ENCODE measurements at places on chromosomes 5 and 9. TPM values are rescaled to one million over a fixed set of nuclear protein-coding genes. Genes with fewer than 3 reads are reported as not detected.

PCDHGA7 gene
- 9.6 TPM for total RNA-seq

CDO1 gene
- 3.2 TPM for total RNA-seq

BAAT gene
- total RNA-seq, result 0.17 TPM

GFPT2 gene
- total RNA-seq, result 1.2 TPM

POLE3 gene
- 98.1 TPM for total RNA-seq

DAB2IP gene
- 44.5 TPM for total RNA-seq

IL3 gene
- total RNA-seq, result not detected

FOXE1 gene
- total RNA-seq, result not detected

PCDHGB4 gene
- total RNA-seq, result 2.5 TPM

ASS1 gene
- 14.4 TPM for total RNA-seq

SGCD gene
- total RNA-seq, result 0.22 TPM

WNT8A gene
- not detected for total RNA-seq

RIGI gene
- total RNA-seq, result 7.4 TPM

CCNJL gene
- total RNA-seq, result 7.6 TPM

PCDHGA6 gene
- total RNA-seq, result 21.6 TPM

SLC4A9 gene
- total RNA-seq, result not detected

ANGPTL2 gene
- total RNA-seq, result 4.4 TPM

CA9 gene
- total RNA-seq, result 0.32 TPM

PCDHB7 gene
- total RNA-seq, result 2.3 TPM

BRINP1 gene
- total RNA-seq, result not detected

SIGMAR1 gene
- 165 TPM for total RNA-seq

PCDHA1 gene
- 0.96 TPM for total RNA-seq

PRR16 gene
- not detected for total RNA-seq

TMEM267 gene
- total RNA-seq, result 9.7 TPM

HSD17B3 gene
- total RNA-seq, result not detected

PCDHAC1 gene
- 8.8 TPM for total RNA-seq

PCA3 gene
- total RNA-seq, result not detected

FAT2 gene
- total RNA-seq, result not detected

PLCXD3 gene
- total RNA-seq, result 1.3 TPM

OR1J2 gene
- total RNA-seq, result not detected

CATSPER3 gene
- total RNA-seq, result 0.90 TPM

SPATA31C1 gene
- total RNA-seq, result not detected

ZFP62 gene
- total RNA-seq, result 28.2 TPM

SPINK5 gene
- total RNA-seq, result not detected

PNPLA7 gene
- 1.8 TPM for total RNA-seq

BRD8 gene
- total RNA-seq, result 97.6 TPM

FOXD4L3 gene
- not detected for total RNA-seq

LOX gene
- 3.6 TPM for total RNA-seq

CNTNAP3B gene
- total RNA-seq, result 0.34 TPM

All from A673 (cell line).